SIG-M5 (cell line): ENCODE measurements at places on chromosomes 6 and 20.

- DNase-seq, result no peak
These were observed 300.3 kb downstream of the LAMA2 start for GRCh38 chr6:129183187-129183591.

DNA sequence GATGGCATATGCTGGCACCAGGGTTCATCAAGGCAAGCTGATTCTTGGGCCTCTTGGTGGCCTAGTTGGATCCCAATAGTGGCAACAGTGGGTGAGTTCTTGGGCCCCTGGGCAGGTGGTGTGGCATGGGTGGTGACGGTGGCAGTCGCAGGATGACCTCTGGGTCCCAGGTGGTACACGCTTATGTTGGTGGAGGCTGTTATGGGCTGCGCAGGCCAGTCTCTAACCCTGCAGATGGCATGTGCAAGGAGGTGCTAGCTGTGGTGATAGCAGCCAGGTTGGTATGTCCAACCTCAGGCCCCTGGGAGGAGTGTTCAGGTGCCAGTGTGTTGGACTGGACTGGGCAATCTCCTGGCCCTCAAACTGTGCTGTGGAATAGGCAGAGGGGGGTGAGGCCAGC is 46.2 kb downstream of the CYB5R4 start:
- DNase-seq, result no peak

GRCh38 chr6:154715446-154715845 is 17.8 kb upstream of the SCAF8 start:
- DNase-seq, result no peak

DNA sequence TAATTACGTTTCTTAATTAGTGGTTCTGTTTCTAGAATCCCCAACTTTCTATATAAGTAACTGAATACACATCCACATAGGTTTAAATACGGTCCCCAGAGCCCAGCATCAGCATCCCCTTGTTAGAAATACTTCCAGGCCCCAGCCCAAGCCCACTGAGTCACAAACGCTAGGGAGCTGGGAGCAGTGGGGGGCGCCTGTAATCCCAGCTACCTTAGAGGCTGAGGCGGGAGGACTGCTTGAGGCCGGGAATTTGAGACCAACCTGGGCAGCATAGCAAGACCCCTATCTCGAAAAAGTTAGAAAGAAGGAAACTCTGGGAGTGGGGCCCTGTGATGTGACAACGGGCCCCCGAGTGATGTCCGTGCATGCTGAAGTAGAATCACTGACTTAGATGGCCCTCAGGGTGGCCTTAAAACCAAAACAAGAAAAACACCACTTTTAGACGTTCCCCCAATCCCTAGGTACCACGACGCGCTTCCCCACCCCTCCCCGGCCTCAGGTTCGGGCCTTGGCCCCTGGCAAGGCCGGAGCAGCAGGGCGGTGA is 1.3 kb upstream of the PPP1R3G start:
- no peak for DNase-seq

DNA sequence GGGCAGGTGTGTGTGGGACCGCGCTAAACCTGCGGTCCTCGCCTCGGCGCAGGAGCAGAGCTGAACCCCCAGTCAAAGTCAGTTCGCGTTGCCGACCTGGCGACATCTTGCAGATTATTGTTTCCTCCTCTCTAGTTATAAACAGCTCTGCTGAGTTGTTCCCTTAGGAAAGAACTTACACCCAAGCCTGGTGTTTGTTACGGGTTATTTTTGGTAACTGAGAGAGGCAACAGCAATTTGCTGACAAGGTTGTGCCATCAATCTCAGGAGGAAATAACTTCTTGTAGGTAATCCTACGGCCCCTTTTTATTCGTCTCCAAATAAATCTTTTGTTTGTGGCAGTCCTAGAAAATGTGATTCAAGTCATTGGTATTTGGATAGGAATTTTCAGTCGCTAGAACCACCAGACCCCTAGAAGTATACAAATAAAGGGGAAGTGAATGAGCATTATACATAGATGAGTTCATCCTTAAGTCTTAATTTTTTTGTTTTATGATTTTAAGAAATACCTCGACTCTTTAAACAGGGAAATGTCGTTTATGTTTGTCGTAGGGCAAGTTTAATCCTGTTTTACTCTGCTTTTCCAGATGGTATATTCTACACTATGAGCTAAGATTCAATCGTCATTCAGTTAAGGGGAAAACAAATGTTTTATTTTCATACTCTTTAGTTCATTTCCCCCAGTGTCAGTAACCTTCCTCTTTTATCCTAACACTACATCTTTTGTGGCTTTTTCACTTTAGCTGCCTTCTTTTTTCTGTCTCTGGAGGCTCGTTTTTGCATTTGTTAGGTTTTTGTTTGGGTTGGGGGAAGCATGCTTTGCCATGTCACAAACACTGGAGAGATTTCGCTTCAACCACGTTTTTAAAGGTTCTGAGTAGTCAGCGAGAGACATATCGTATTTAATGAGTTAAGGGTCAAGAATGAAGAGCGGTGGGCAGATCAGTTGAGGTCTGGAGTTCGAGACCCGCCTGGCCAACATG is 1.2 kb downstream of the PM20D2 start:
- DNase-seq, result no peak

DNA sequence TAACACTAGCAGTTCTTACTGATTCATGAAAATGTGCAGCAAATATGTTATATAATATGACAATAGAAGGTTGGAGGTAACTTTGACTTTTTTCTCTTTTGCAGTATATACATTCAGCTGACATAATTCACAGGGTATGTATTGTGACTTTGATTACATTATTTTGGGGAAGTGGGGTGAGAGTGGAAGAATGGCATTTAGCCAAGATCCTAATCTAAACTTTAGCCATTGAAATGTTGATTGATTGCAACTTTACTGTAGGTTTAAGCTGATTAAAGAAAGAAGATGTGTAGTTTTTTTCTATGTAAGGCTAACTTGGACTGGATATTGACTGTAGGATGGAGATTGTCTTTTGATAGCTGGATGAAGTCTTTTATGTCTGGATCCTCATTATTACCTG is 46.0 kb downstream of the MAPK14 start:
- DNase-seq, result no peak

- DNase-seq, result peak; percentile 35
These were observed 47.1 kb downstream of the DST start for GRCh38 chr6:56595490-56596122.

DNA sequence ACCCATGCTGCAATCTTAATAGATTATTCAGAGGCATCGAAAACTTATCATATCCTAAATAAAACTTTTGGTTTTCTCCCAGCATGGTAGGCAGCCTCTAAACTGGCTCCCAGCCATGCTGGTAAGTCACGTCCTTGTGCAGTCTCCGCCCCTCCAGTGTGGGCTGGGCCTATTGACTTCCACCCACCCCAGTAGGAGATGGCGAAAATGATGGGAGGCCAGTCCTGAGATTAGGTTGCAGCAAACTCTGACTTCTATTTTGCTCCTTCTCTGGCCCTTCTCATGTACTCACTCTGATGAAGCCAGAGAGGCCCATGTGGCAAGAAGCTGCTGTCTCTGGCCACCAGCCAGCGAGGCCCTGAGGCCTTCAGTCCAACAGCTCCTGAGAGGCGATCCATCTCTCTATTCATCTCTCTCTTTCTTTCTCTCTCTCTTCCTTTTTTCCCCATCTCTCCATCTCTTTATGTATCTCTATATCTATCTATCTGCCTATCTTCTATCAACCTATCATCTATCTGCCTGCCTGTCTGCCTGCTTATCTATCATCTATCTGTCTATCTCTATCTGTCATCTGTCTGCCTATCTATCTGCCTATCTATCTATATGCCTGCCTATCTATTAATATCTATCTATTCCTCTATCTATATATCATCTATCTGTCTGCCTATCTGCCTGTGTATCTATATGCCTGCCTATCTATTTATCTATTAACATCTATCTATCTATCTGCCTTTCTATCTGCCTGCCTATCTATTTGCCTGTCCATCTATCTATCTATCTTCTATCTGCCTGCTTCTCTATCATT is 52.7 kb upstream of the STX16 start:
- DNase-seq, result no peak

- no peak for DNase-seq
These were observed 134.2 kb downstream of the MRPL14 start for GRCh38 chr6:43992783-43993644.

DNA sequence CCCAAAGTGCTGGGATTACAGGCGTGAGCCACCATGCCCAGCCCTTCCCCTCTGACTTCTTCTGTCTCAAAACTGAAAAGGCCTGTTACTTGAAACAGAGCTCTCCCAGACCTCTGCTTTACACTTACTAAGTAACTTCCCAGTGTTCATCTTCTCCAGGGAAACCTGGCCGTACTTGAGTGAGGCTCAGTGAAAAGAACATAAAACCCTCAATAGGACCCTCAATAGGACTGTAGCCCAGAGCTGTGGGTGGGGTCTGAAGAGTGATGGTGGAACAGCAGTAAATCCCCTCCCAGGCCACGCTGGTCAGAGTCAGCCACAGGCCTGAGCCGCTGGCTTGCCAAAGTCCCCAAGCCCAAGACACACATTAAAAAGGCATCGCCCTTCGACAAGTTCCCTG is 145.4 kb downstream of the NFATC2 start:
- no peak for DNase-seq

DNA sequence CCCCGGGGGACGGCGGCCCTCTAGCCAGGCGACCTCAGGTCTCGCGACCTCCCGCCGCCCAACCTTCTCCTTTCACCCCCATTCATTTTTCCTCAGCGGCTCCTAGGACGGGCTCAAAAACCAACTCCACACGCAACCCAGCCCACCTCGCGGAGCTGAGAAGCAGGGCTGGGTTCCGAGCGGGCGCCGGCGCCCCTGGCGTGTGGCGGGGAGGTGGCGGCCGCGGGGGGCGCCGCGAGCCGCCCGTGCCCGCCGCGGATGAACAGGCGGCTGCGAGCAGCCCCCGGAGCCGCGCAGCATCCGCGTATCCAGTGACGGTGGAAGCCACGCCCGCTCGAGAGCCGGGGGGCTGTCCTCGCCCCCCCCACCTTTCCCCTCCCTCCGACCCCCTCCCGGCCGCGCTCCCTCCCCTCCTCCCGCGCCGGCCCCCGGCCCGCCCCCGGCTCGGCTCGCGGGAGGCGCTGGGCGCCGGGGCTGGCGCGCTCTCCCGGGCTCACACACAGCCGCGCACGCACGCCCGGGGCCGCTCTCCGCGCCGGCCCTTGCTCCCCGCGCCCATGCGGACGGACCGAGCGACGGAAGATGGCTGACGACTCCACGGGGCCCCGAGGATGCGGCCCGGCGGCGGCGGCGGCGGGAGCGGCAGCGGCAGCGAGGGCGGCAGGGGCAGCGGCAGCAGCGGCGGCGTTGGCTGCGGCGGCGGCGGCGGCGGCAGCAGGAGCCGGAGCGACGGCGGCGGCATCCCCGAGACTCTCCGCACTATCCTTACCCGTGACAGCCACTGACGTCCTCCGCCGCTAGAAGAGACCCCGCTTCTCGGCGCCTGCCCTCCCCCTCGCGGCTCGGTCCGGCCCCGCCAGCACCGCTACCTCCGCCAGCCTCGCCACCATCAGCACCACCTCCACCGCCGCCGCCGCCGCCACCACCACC is at the start of gene SOBP:
SOBP (plus strand) TSS at position 482 of the 930 bp plus-strand sequence. CDS start 500 bp downstream, outside the sequence.
- DNase-seq, result no peak

GRCh38 chr6:1865585-1865984 is 255.9 kb downstream of the FOXC1 start:
- DNase-seq, result no peak

- DNase-seq, result no peak
These were observed 853.8 kb upstream of the FLRT3 start for GRCh38 chr20:15191082-15191723.

GRCh38 chr6:133817460-133818047 is 71.4 kb upstream of the TCF21 start:
- DNase-seq, result no peak

DNA sequence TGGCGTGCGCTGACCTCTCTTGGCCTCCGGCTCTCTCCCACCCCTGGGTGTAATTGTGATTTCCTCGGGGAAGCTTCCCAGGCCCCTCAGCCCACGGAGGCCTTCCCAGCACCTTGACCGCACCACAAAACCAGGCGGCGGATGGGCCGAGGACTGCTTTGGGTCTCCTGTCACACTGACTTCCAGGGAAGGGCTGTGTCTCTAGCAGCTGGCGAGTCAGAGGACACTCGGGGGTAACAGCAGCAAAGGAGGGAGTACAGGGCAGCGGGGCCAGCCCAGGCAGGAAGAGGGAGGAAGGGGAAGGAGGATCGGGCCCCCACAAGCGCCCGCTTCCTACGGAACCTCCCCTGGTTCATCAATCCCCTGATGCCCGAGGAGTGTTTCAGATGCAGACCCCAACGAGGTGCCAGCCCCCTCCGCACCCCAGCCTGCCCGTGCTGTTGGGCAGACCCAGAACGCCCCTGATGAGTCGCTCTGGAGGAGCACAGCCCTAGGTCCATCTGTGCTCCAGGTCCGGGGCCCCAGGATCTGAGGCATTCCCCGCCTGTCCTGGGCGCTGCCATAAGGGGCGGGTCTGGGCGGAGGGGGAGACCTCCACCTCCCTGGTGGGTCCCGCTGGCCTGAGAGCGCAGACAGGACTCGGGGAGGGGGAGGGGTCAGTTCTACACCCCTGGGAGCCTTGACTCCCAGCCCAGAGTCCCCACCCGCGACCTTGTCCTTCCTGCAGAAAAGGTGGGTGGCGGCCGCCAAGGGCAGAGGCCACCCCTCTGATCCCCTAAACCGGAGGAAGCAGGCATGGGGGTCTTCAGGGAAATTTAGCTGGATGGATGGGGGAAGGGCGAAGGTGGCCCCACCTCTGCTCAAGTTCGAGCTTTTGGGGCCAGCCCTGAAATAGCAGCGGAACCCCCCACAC is 956 bp downstream of the CHRNA4 start:
- DNase-seq, result no peak
